Peyer's patch (tissue), 4 donors: ENCODE measurements at places on chromosomes 3 and 15.
A peak's percentile ranks its signal among the peaks of the same experiment; 100 is the strongest.

GRCh38 chr3:114691871-114692270 is 398.0 kb downstream of the TIGIT start:
- no peak for DNase-seq

DNA sequence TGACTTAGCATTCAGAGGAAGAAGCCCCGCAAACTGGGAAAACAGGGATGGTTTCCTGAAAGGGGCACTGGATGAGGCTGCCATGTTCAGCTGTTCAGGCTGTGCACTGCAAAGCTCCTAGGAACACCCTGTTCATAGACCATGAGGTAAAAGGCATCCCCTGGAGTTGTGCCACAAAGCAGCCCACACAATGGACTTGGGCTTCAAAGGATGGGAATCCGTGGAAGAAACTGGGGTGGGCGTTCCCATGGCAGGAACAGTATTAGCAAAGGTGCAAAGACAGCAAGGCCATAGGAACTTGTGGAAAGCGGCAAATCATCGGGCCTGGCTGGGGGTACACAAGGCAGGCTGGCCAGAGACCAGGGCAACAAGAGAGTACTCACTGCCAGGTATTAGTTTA is 8.9 kb downstream of the OXTR start:
- DNase-seq: no peak

DNA sequence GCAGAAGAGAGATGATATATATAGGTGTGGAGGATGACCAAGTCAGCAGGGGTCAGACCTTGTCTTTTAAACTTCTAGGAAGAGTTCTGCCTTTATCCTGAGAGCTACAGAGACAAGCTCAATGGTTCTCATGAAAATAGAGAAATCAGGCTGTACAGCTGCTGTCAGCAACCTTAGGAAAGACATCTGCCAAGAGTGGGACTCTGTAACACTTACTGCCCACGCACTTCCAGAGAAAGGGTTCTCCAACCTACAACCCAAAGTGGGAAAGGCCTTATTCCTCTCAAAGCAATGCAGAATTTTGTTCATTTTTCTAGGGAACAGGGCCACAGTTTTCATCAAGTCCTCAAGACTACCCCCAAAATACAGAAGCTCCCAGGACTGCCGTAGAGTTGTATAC is 138.7 kb downstream of the STT3B start:
- no peak for DNase-seq

GRCh38 chr3:123807820-123808219 is 76.3 kb downstream of the MYLK start:
- DNase-seq: peak; percentile 60

- no peak for DNase-seq
Measured at GRCh38 chr3:145087038-145087437, 1073.9 kb downstream of the PLOD2 start.

DNA sequence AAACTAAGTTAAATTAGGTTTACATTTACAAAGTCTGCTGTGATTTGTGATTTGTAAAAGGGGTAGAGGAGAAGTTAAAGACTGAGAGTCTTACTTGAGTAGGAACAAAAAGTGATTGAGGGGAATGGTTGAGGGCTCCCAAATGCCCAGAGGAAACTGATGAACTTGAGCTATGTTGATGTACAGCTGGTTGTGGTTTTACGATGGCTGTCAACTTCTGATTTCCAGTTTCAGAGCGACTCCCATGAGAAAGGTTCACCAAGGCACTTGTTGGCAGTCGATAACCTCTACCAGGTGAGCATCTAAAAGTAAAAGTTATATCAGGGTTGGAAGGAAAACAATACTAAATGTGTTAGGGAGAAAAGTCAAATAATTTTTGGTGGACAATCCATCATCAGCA is 91.0 kb downstream of the XRN1 start:
- DNase-seq: no peak

DNA sequence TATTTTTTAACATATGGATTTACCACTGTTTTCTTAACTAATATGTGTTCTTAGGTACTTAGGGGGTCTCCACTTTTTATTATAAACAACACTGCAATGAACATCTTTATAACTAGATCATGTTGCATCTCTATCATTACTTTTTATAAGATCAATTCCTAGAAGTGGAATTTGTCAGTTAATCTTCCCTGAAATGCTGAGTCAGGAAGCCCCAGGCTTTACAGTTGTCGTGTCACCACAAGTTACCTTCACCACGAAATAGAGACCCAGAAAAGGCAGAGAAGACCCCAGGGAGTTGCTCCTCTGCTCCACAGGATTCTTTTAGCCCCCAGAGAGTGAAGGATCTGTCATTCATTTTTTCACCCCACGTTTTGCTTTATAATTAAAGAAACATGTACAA is 34.5 kb upstream of the ERC2 start:
- no peak for DNase-seq

GRCh38 chr3:123138839-123139444 is 62.8 kb upstream of the SEC22A start:
- no peak for DNase-seq

GRCh38 chr3:138366006-138366759 is 17.8 kb downstream of the MRAS start:
- no peak for DNase-seq

- DNase-seq: no peak
Measured at GRCh38 chr3:64900617-64901521, 213.1 kb upstream of the ADAMTS9 start.

DNA sequence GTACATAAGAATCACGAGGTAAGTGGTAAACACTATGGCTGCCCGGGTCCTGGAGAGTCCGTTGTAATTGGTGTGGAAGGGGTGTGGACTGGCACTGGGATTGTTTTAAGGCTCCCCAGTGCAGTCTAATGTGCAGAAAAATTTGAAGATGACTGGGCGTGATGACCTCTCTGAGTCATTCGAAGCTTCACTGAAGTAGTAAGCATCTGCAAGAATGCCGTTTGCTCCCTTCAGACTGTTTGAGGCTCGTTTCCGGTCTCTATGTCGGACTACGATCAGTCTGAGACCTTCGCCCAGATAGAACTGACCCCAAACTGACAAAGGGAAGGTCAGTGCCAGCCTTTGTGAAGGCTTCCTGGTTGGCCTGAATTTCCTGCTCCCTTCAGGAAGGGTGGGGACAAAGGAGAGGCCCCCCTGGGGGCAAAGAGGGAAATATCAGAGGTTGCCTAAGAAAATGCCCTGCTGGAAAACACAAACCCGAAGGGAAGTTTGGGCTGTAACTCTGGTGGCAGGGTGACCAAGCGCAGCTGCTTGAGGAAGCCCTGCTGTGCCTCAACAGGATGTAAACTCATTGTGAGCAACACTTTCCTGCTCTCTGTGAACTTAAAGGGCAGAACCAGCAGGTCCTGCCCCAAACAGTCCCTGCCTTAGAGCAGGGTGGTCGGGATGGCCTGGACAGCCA is 34.6 kb downstream of the BTD start:
- DNase-seq: no peak

GRCh38 chr3:42696356-42697288 is 6.0 kb downstream of the HHATL start:
- no peak for DNase-seq

DNA sequence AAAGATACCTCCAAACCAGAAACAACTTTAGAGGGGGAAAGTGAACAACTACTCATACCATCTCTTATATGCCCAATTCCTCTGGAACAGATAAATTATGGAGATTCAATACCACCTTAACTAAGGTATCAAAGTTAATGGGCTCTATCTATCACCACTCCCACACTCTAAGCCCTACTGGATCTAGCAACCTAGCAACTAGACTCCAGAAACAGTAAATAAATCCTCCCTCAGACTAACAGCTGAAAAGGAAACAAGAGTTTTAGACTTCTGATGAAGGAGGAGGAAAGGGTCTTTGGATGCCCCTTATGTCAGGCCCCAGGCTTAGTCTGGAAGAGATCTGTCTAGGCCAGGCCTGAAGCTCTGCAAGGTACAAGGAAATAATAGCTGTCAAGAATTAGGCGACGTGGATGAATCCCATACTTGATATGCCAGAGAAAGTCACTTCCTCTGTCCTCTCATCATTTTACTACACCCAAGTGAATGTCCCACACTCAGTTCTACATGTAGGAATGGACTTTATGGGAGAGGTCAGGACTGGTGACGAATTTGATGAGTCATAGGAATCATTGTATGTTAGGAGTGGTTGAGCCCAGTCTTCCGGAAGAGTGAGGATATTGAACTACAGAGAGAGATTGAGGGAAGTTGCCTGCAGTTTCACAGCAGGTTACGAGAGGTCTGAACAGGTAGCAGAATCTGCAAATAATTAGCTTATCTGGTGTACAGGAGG is 113.8 kb downstream of the AKAP13 start:
- no peak for DNase-seq

DNA sequence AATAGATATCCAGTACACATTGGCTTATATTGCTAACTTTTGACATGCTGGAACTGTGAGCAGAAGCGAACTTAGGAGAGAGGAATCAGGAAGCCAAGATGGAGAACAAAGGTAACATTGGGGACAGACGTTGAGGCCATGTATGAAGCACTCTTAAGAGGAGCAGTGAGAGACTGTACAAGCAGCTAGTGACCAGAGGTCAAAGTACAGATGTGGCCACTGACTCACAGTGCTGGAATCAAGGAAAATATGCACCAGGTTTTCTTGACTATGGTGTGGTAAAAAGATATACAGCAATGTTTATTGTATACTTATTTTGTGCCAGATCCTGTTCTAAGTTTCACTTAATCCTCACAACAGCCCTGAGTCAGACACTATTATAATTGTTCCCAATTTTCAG is 2.0 kb upstream of the IL20RB start:
- no peak for DNase-seq
